Mesendoderm (in vitro differentiated cells): ENCODE measurements at places on chromosomes 1 and 21.

DNA sequence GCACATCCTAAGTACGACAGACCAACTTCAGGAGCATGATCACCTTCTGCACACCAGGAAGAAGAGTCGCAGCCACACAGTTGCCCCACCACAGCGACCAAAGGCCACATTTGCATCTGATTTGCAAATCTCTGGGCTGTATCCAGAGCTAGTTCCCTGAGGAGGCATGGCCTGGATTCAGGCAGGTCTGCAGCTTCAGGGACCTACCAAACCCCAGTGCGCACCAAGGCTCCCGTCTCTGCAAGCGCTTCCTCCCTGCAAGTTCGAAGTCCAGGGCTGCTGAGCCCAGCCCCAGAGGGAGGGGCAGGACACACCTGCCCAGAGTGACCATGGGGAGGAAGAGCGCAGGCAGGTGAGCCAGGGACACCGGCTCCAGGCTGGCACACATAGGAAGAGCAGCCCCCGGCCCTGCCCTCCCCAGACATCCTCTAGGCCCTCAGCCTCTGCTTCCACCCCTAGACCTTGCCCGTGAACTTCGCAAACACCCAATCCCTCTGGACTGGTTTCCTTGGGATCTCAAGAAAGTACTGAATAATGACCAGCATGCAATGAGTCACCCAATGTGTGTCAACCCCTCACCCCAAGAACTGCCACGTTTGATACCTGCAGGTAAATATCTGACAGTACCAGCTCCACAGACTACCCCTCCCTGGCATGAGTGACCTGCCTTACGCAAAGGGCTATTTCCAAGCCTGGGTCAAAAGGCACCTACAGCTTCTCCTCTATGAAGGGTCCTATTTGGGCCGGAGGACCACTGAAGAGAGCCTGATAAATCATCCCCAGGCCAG, 36.8 kb downstream of the CASZ1 start:
- DNase-seq: no peak

- DNase-seq: no peak
Measured at GRCh38 chr1:10968411-10968826, 44.0 kb upstream of the TARDBP start.

DNA sequence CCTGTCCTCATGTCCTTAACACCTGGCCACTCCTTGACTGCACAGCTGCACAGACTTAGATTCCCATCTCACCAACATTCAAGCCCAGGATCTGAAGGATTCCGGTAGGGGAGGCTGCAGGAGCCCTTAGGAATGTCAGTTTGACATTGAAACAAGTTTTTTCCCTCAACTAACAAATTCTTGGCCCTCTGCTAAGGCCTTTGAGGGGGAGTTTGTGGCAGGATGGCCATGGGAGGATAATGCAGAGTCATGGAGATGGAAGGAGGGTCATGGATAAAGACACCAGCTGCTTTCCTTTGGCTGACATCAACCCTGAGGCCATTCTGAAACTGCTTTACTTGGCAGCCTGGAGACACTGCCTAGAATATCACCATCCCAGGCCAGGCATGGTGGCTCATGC, 63.4 kb upstream of the PPP2R5A start:
- no peak for DNase-seq

GRCh38 chr1:214124915-214125314, 137.1 kb downstream of the PROX1 start:
- DNase-seq: no peak

DNA sequence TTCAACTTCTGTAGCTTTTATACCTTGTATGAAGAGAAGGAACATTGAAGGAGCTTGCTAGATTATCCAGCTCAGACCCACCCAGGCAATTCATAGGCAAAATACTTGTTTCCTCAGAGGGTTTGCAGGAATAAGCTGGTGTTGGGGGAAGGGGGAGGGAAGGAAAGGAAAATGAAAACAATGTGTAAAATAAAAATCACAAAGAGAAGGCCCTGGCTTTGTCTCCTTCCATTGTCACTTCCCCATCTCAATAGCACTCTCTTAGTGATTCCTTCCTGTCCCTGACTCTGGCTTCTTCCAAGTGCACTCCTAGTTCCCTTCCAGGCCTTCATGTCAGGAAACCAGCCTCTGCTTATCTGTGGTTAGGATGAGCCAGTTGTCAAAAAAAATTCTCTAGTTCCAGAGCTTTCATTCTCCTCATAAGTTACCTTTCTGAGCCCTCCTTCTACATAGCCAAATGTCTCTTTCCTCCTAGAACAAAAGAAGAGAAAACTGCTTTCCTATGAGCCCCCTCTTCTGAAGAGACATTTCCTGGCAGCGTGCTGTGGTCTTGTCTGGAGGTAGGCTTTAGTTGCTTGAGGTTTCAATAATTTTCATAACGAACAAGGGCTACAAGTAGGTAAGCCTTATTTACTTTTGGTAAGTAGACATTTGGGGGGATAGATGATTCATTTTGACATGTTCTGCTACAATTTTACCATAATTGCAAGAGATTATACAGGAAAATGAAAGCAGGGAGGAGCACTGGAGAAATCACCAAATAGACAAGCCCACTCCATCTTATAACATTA, 45.7 kb downstream of the FASLG start:
- no peak for DNase-seq

DNA sequence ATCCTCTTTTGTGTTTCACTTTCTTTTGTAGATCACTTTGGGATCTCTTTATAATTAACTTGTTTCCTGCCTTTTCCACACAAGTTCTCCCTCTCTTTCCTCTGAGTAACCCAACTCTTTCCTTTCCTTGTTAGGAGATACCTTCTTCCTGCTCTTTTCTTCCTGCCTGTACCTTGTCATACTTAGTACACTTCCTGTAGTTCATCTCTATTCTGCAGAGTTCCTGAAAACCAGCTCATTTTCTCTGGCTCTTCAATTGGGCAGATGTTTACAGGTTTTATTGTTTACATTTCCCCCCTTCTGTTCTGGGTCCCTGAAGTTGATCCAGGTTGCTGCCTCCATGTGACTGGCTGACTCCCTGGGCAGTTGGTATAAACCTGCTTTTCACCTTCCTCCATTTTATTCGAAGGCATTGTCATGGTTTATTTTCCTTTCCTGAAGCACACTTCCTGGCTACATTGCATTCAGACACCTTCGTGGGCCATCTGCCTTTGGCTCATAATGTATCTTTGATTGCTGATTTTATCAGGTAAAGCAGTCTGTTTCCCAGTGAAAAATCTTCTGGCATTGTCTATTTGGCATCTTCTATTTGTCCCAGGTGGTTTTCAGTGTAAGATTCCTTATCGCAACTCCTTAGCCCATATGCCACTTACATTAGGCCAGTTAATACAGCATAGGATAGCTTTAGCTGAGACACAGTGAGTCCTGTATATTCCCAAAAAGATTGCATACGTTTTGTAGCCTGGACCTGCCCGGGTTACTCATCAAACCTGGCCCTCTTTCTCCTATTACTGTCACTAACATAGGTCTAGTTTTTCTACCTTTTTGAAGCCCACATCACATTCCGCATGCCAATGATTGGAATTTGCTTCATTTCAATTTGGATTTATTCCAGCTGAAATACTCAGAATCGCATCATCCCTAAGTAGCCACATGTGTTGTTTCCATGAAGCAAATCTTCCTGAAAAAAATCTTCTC, 15.4 kb downstream of the CTH start:
- no peak for DNase-seq

DNA sequence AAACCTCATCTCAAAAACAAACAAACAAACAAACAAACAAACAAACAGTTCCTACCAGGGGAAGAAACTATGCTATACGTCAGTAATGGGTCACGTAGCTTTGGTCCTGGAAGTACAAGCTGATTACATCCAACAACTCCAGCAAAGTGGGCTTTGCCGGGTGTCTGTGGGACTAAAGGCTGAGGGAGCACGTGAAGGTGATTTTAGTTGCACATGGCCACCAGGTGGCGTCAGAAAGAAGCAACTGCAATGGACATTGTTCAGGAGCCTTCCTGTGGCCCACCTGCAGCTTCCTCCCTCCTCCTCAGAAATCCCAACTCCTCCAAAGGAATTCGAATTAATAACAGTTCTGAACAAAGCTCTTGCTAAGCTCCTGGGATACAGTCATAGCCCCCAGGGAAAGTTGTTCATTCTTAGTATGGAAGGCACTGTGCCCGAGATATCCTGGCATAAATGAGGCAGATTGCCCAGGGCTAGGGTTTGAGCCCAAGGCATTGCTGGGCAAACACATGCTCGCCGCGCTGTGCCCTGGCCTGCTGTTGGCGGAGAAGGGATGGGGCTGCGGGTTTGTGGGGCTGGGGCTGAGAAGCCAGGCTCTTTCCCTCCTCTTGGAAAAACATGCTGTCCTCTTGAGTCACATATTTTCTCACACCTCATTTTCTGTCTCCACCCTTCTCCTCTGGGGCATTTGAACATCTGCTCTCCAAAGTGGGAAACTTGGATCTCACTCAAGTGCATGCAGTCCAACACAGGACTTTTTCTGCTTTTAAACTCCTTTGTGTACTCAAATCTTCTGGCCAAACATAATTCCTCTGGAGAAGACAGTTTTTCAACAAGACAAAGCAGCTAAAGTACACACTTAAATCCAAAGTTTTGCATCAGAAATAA, 28.6 kb downstream of the AKNAD1 start:
- peak; percentile 90 for DNase-seq

DNA sequence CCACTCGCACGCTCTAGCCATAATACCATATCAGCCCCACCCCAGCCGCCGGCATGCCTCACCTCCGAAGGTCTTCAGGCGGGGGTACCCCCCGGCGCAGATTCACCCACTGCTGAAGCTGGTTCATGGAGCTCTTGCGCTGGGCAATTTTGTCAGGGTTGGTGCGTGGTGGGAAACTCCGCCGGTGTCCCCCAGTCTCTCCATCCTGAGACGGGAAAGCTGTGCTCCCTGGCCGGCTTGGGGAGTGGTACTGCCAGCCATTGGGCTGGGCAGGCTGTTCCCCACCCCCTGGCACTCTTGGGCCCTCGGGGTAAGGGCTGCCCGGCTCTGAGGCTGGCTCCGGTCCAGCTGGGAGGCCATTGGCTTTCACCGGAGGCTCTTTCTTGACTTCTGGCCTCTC, 45.4 kb upstream of the GOLT1A start:
- DNase-seq: no peak

- DNase-seq: no peak
Measured at GRCh38 chr1:31768939-31769704, 5.0 kb upstream of the ADGRB2 start.

- no peak for DNase-seq
Measured at GRCh38 chr1:118291661-118292060, 106.6 kb upstream of the SPAG17 start.

DNA sequence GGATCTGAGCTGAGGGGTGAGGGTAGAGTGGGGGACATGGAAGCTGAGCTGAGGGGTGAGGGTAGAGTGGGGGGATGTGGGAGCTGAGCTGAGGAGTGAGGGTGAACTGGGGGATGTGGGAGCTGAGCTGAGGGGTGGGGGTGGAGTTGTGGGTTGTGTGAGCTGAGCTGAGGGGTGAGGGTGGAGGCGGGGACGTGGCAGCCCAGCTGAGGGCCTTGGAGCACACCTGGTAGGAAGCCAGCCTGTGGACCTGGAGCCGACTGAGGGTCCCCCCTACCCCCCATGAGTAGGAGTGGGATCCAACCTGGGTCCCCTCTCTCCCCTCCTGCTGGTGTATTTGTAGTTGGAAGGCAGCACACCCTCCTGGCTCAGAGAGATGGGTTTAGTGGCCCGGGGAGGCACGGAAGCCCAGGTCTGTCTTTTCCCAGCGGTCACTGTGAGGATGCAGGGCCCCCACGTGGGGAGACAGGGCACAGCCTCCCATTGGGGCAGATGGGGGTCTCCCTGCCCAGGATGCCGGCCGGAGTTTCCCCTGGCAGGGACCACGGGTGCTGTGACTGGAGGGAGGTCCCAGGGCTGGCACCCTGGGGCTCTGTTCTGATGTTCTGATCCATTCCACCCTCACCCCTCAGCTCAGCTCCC, 13.2 kb upstream of the NPHP4 start:
- no peak for DNase-seq

- no peak for DNase-seq
Measured at GRCh38 chr1:87904651-87905050, 576.0 kb downstream of the LMO4 start.

DNA sequence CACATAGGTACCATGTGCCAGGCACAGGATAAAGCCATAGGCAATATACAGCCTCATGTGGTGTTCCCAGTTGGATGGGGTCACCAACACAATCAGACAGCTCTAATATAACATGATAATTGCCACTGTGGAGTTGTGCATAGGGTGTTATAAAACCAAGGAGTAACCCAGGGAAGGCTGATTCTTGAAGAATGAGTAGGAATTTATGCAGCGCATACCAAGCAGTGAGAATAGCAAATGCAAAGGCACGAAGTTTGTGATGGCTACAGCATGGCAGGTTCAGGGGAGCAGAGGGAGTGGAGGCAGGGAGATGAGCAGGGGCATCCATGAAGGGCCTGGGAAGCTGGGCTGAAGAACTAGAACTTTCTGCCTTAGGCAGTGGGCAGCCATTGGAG, 20.4 kb upstream of the SLC2A1 start:
- DNase-seq: peak; percentile 74

GRCh38 chr1:19507516-19507915, 22.2 kb upstream of the CAPZB start:
- no peak for DNase-seq

DNA sequence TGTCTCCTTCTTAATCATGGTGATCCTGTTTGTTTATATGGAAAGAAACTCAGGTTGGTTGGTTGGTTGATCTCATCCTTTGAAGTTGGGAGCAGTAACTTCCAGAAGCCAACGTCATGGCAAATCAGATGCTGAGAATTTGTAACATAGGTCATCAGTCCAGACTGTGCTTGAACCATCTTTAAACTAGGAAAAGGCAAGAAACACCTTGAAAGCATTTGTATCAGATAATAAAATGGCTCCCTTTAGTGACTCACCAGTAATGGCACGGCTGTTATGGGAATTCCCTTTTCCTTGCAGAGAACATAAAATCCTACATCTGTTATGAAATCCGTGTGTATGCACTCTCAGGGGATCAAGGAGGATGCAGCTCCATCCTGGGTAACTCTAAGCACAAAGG, 58.1 kb downstream of the SERBP1 start:
- no peak for DNase-seq

GRCh38 chr1:55472784-55473183, 257.6 kb upstream of the USP24 start:
- DNase-seq: peak; percentile 42

GRCh38 chr1:173267453-173267945, 60.4 kb upstream of the TNFSF4 start:
- no peak for DNase-seq

GRCh38 chr1:218444173-218444572, 99.0 kb downstream of the TGFB2 start:
- no peak for DNase-seq

GRCh38 chr1:51520700-51521248, 1.7 kb upstream of the EPS15 start:
- no peak for DNase-seq

- no peak for DNase-seq
Measured at GRCh38 chr1:217184854-217185253, 446.0 kb downstream of the GPATCH2 start.

GRCh38 chr1:93740157-93740556, 58.5 kb upstream of the BCAR3 start:
- no peak for DNase-seq

DNA sequence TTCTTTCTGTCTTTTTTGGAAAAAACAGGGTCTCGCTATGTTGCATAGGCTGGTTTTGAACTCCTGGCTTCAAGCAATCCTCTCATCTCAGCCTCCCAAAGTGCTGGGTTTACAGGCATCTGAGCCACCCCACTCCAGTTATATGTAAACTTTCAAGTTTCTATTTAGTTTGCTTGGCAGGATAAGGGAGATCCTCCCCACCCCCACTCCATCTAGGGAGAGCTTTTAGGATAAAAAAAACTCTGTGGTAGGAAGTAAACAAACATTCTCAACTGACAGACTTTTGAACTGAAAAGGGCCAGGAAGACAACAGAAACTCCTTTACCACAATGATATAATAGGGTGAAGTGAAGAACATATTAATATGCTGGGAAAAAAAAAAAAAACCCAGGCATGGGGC, 41.0 kb upstream of the ZNF326 start:
- no peak for DNase-seq

- DNase-seq: no peak
Measured at GRCh38 chr1:157218671-157219070, 80.5 kb upstream of the ETV3 start.
